ENCODE measurements at places on chromosomes 16 and 17.

DNA sequence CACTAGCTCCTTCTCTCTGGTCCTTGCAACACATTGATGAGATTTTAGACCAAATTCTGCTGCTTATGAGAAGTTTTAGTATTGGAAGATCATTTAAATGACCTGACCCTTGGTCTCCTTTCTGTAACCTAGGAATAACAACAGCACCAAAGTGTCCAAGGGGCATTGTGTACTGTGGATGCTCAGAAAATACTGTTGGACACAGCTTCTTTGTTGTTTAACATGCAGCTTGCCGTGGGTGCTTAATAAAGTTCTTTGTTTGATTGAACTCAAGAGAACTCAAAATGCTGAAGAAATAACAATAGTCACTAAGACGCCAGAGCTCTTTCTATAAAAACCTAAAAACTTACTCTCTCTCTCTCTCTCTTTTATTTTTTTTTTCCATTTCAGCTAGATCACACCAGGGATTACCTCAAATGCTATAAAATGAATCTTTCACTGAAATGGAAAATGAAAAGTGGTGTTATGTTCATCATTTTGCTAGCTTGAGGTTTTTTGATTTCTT lies 548.9 kb upstream of the CDH8 start:
- no peak overlapping the region for H3K4me3 ChIP-seq
- no peak for ATAC-seq
- H3K36me3 ChIP-seq = no peaks in the 10 kb centered on the region

DNA sequence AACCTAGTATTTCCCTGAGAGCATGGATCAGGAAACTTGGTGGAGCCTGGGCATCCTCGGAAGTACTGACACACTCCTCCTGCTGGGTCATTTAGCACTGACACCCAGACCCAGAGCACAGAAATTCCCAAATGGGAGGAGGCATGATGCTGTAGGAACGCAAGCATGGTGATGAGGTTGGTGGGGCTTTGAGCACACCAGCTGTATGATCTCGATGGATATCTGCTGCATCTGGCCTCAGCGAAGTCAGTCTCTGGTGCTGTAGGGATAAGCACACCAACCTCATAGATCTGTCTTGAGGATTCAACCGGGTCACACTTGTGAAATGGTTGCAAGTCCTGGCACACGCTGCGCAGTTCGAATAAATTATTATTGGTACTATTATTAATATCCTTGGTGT lies 52.5 kb downstream of the SHISA6 start:
- H3K27me3 ChIP-seq = no peaks in the 10 kb centered on the region
- H3K36me3 ChIP-seq = no peaks in the 10 kb centered on the region
- no peaks in the 10 kb centered on the region for H3K4me1 ChIP-seq
- no peak overlapping the region for H3K27ac ChIP-seq
- no peak for ATAC-seq
- H3K4me3 ChIP-seq = no peak overlapping the region

DNA sequence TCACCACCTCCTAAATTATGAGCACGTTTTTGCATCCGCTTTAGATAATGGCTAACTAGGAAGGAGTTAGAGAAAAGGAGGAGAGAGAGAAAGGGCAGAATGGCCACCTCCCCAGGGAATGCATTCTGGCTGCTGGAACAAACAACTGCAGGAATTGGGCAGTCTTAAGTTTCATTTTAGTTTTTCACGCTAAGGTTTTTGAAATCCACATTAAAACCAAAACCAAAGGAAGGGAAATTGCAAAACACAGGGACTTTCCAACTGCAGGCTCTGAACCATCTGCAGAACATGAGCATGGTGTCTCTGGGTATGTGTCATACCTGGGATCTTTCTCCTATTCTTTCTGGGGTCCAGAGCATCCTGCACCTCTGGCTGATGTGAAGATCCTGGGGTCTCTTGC lies 12.1 kb upstream of the CCL8 start:
- no peaks in the 10 kb centered on the region for H3K36me3 ChIP-seq
- H3K4me1 ChIP-seq = no peaks in the 10 kb centered on the region
- H3K27ac ChIP-seq = peak overlapping the region; percentile 25
- ATAC-seq = peak; percentile 58

DNA sequence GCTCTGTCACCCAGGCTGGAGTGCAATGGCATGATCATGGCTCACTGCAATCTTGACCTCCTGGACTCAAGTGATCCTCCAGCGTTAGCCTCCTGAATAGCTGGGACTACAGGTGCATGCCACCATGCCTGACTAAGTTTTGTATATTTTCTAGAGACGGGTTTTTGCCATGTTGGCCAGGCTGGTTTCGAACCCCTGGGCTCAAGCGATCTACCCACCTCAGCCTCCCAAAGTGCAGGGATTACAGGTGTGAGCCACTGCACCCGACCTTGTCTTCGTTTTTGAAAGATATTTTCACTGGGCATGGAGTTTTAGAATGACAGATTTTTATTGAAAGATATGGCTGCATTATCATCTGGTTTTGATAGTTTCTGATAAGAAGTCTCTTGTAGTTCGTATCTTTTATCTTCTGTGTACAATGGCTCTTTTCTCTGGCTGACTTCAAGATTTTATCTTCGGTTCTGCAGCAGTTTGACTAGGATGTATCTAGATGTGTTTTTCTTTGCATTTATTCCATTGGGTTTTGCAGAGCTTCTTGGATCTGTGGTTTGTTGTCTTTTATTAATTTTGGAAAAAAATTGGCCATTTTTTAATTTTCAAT lies 14.6 kb downstream of the ADGRG5 start:
- no peak for ATAC-seq
- no peaks in the 10 kb centered on the region for H3K4me1 ChIP-seq
- H3K4me3 ChIP-seq = no peak overlapping the region
- H3K27me3 ChIP-seq = peaks cover 29% of the 10 kb centered on the region

GRCh38 chr16:70591615-70592014 lies 54.7 kb upstream of the IL34 start:
- no peaks in the 10 kb centered on the region for H3K4me1 ChIP-seq
- ATAC-seq = no peak
- H3K4me3 ChIP-seq = no peak overlapping the region
- H3K27me3 ChIP-seq = no peaks in the 10 kb centered on the region

GRCh38 chr16:10296956-10297340 lies 88.9 kb upstream of the ATF7IP2 start:
- H3K4me1 ChIP-seq = no peaks in the 10 kb centered on the region
- no peaks in the 10 kb centered on the region for H3K36me3 ChIP-seq
- no peak for ATAC-seq

GRCh38 chr17:28173031-28173561 lies 130.6 kb downstream of the NLK start:
- H3K36me3 ChIP-seq = peaks cover 2% of the 10 kb centered on the region
- H3K27ac ChIP-seq = no peak overlapping the region
- no peaks in the 10 kb centered on the region for H3K4me1 ChIP-seq
- no peaks in the 10 kb centered on the region for H3K27me3 ChIP-seq

DNA sequence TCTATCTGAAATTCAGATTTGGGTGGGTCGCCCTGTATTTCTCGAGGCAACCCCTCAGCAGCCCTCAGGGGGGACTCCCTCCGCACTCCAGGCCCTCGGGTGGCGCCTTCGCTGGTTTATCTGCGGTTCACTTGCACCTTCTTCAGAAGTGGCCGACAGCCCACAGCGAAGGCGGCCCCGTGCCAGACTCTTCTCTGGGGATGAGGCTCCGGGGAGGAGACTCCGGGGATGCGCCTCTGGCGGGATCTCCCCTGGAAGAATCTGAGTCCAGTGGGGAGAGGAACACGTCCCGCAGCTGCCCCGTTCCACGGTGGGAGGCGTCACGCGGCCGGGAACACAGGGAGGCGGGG lies 63.9 kb upstream of the DNAJA2 start:
- H3K4me3 ChIP-seq = peak overlapping the region; percentile 53
- H3K36me3 ChIP-seq = no peaks in the 10 kb centered on the region
- peak overlapping the region; percentile 50 for H3K27ac ChIP-seq
- ATAC-seq = peak; percentile 63
- H3K27me3 ChIP-seq = no peaks in the 10 kb centered on the region

GRCh38 chr17:69712801-69713311 lies 298.4 kb downstream of the MAP2K6 start:
- no peaks in the 10 kb centered on the region for H3K27me3 ChIP-seq
- H3K4me1 ChIP-seq = peaks cover 29% of the 10 kb centered on the region
- no peak overlapping the region for H3K4me3 ChIP-seq
- no peaks in the 10 kb centered on the region for H3K36me3 ChIP-seq

DNA sequence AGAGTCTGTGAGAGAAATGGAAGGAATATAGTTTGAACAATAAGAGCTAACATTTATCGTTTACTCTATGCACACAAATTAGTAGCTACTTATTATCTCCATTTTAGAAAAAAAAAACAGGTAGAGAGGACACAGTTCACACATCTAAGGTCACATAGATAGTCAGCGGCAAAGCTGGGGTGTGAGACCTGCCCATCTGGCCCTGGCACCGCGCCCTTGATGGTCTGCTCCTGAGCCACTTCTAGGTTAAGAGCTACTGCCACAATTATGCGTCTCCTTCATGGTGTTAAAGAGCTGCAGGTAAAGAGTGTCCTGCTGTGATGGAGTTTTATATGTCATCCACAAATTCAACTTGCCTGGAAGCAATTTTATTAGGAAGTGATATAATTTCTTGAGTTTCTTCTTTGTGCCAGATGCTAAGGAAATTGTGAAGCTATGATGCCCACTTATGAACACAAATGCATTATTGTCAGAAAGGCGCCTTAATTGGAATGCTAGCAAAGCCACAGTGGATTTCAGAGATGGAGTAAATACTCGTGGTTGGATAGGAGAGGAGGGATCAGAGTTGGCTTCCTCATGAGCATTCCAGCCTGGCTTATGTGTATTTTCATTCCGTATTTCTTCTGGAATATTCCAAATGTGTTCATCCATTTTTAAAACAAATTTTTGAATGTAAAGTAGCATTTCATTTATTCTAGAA lies 21.3 kb upstream of the MFSD6L start:
- no peak for ATAC-seq
- no peaks in the 10 kb centered on the region for H3K36me3 ChIP-seq
- no peak overlapping the region for H3K4me3 ChIP-seq

DNA sequence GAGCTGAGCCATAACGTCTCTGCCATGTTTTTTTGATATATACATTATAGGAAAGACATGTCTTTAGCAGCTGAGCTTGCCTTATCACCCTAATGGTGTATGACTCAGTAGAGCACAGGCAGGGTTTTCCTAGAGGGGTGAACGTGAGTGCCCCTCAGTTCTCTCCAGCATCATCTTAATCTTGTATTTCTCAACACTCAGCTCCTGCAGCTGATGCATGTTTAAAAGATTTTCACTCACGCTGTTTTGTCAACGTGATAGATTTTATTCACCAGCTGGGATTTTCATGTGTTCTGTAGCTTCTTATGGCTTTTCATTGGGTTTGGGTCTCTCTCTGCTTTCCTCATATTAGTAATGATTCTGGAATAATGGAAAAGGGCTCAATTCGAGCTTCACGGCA lies 186.0 kb upstream of the PMFBP1 start:
- H3K4me3 ChIP-seq = no peak overlapping the region
- no peak overlapping the region for H3K27ac ChIP-seq
- ATAC-seq = no peak
- H3K36me3 ChIP-seq = no peaks in the 10 kb centered on the region
- H3K4me1 ChIP-seq = no peaks in the 10 kb centered on the region

GRCh38 chr16:4915226-4915761 lies 21.7 kb downstream of the PPL start:
- H3K27ac ChIP-seq = no peak overlapping the region
- no peak overlapping the region for H3K4me3 ChIP-seq
- peaks cover 3% of the 10 kb centered on the region for H3K36me3 ChIP-seq
- ATAC-seq = no peak

DNA sequence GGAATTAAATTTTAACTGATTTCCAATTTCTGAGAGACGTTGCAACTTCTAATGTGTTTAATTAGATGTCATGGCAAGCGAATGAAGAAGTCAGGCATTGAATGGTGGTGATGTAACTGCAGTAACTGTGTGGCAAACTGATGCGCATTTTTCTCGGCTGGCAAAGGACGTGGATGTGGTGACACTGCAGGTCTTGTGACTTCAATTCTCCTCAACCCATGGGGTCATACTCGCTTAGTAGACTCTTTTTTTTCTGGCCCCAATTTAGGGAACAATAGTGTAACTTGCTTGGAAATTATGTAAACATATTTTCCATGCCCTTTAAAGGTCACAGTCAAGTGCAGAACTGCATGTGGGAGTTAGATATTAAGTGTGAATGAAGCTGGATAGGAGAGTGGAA lies 1.9 kb upstream of the FAM20A start:
- no peaks in the 10 kb centered on the region for H3K36me3 ChIP-seq
- H3K27ac ChIP-seq = peak overlapping the region; percentile 78
- H3K4me1 ChIP-seq = peaks cover 14% of the 10 kb centered on the region
- peaks cover 33% of the 10 kb centered on the region for H3K27me3 ChIP-seq

GRCh38 chr17:73639322-73639721 lies 4.9 kb downstream of the SDK2 start:
- H3K27me3 ChIP-seq = peaks cover 63% of the 10 kb centered on the region
- no peak overlapping the region for H3K4me3 ChIP-seq
- ATAC-seq = no peak
- H3K4me1 ChIP-seq = peaks cover 17% of the 10 kb centered on the region

- no peak overlapping the region for H3K4me3 ChIP-seq
- H3K27ac ChIP-seq = no peak overlapping the region
- ATAC-seq = no peak
- no peaks in the 10 kb centered on the region for H3K27me3 ChIP-seq
- H3K4me1 ChIP-seq = no peaks in the 10 kb centered on the region
Observed at GRCh38 chr16:86537486-86537885, 17.5 kb downstream of the MTHFSD start.

DNA sequence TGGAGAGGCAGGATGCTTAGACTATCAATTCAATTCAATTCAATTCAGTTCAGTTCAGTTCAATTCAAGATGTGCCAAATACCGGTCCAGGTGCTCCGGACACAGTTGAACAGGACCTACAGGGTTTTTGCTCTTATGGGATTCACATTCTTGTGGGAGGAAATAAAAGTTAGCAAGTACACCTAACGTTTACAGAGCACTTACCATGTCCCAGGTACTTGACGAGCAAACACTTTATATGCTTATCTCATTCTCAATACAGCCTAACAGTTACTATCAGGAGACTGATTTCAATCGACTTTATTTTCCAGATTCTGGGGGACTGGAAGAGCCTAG lies 467 bp upstream of the GDE1 start:
- no peak for ATAC-seq
- peaks cover 66% of the 10 kb centered on the region for H3K4me1 ChIP-seq
- H3K4me3 ChIP-seq = peak overlapping the region; percentile 81

DNA sequence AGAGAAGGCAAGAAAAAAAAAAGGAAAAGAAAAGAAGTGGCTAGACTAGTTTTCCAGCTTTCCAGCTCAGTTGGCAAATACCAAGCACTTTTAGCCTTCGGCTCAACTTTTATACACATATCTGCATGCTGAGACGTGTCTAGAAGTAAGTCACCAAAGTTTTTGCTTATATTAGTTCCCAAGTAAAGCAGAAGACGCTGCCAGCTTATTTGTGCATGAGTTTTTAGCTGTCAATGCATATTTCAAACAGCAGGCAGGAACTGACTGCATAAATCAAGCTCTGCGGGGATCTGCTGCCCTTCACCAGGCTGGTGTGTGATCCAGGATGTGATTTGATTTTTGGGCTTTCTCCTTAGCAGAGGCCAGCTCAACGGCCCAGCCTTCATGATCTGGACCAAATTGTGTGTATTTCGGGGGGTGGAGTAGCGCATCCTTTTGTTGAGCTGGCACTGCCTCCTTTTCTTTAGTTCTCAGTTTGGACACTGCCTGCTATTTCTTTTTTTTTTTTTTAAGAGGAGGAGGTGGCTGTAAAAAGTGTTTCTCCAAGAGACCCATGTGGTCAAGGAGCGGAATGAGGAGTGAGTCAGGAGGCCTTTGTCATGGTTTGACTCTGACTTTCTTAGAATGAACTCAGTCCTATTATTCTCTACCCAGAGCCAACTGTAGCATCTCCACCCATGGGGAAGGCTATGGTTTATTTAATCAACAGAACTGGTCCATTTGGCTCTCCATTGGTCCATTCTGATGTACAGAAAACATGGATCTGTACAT lies 162.6 kb upstream of the XYLT1 start:
- no peaks in the 10 kb centered on the region for H3K36me3 ChIP-seq
- no peak overlapping the region for H3K27ac ChIP-seq
- no peak for ATAC-seq
- peaks cover 26% of the 10 kb centered on the region for H3K27me3 ChIP-seq
